Inflammatory macrophage treated with lipopolysaccharide for 1 hour (primary cell): ENCODE measurements at places on chromosomes 13 and 19.

GRCh38 chr19:17487284-17488121, 17.2 kb downstream of the SLC27A1 start:
- no peak for DNase-seq

DNA sequence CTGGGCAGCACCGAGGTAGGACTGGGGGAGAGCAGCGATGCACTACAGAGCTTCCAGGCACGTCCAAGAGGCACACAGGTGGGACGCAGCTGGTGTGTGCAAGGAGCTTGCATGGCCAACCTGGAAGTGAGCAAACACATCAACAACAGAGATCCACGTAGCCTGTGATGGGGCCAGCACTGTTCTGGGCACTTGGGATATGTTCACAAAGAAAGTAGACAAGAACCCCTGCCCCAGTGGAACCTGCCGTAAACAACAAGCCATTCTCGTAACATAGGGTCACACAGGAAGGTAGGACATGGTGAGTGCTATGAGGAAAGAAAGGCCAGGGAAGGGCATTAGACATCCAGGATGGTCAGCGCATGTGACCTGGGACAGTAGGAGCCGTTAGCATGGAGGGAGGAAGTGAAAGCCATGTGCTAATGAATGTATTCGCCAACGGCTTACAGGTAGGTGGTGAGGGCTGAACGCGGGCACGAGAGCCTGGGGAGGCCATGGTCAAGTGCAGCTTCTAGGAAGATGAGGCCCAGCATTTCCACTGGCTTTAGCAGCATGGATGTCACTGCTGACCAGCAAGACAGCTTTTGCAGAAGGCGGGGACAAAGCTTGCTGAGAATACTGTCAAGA, 105.5 kb downstream of the TEX26 start:
- DNase-seq = no peak

- DNase-seq = no peak
Observed at GRCh38 chr13:108407495-108407894, 138.0 kb downstream of the TNFSF13B start.

DNA sequence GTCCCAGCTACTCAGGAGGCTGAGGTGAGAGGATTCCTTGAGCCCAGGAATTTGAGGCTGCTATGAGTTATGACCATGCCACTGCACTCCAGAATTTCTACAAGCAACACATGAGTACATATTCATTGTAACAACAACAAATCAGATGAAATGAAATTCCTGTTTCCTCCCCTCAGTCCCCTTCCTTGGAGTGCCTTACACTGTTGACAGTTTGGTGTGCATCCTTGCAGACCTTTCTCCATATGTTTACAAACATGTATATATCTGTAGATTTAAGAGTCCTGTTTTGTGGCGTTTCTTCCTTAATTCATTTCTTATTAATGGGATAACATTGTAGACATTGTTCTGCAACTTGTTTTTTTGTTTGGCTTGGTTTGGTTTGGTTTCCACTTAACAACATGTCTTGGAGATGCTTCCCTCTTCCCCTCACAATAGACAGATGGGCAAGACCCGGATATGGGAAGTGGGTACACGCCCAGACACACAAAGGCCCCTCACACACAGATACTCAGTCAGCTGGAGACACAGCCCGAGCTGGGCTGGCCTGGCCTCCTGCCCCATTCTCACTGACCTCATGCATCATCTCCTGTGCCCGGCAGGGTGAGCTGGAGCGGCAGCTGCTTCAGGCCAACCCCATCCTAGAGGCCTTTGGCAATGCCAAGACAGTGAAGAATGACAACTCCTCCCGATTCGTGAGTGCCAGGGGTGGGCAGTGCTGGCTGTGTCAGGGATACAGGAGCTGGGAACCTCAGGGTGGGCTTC, 21.7 kb downstream of the MYH14 start:
- DNase-seq = no peak

GRCh38 chr19:7522072-7522922, at the start of gene MCOLN1:
Gene MCOLN1, plus strand, starts transcription at chr19:7522624. Its CDS starts 127 bp downstream, at chr19:7522751.
- peak; percentile 96 for DNase-seq

- peak; percentile 6 for DNase-seq
Observed at GRCh38 chr19:34171539-34171876, 796 bp upstream of the LSM14A start.

- peak; percentile 46 for DNase-seq
Observed at GRCh38 chr19:51480590-51480989, 2.3 kb downstream of the CEACAM18 start.
